Esophagus squamous epithelium (tissue), 5 donors: ENCODE measurements at places on chromosomes 7 and 10.

DNA sequence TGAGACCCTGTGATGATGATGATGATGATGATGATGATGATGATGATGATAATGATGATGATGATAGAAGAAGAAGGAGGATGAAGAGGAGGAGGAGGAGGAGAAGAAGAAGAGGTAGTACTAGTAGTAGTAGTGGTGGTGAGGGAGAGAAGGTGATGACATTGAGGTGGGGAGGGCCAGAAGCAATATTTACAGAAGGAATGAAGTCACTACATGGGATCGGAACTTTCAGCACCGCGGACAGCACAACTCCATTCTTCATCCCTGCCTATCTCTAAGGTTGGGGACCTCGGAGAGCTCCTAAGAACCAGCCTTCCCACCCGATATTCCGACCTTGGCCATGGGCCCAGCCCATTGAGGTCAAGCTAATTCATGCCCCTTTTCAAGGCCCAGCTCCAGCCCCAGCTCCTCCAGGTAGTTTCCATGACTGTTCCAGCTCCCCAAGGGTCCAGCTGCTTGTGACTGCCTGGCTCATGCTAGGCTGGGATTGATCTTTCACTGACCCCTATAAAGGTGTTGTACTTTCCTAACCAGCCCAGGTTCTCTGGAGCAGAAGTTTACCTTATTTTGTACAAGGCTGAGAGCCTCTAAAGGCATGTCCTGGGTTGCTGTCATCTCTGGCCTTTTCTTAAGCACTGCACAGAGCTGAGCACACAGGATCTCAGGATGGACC, 10.3 kb downstream of the CRHR2 start:
- DNase-seq, result no peak

GRCh38 chr7:15158141-15158810, 255.7 kb upstream of the DGKB start:
- no peak for DNase-seq

DNA sequence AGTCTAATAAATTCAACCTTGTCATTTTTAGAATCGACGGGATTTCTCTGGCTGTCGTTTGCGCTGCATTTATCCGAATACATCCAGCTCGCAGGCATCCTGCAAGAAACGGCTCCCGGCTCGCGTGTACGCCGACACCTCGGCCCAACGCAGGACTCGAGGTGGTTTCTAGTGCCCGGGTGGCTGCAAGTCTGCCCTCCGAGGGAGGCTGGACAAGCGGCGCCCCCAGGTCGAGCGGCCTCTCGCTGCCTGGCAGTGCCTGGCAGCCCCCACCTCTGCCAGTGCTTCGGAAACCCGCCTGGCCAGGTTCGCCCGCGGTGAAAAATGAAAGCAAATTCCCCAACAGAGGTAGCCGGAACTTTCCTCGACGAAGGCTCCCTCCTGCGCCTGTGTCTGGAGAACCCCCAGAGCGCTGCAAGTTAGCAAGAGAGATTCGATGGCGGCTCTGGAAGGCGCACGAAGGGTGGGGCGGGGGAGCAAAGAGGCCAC, 5.7 kb upstream of the ZNF503 start:
- no peak for DNase-seq

GRCh38 chr10:35451151-35452016, 115.1 kb downstream of the CCNY start:
- no peak for DNase-seq

DNA sequence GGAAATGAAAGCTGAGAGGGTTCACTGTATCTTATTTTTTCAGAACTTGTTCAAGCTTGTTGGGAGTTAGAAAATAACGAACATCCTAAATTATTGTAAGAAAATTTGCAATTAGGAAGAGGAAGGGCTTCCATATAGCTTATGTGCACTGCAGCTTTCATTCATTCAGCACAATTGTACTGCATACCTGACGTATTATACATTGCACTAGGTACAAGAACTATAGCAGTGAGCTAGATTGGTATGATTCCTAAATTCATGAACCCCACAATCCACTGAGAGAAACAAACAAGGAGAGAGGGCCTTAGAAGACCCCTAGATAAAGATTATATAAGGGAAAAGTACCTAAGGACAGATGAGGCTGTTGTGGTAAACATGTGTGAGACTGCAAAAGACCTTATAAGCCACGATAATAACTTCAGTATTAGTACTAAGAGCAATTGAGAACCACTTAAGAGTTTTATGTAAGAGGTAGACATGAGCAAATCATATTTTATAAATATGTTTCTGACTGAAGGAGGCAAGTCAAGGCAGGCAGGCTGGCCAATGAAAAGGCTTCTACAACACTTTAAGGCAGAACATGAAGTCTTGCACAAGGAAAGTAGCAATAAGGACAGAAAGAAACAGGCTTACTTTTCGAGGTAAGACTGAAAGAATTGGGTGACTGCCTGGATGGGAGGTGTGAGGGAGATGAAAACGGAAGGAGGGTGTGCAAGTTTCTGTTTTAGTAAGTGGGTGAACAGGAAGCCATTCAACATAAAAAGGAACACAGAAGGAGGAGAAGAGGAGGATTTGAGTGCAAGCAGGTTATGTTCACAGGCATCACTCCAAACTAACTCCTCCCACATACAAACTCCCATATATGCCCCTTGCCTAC, 77.9 kb upstream of the LRRN3 start:
- DNase-seq, result no peak

DNA sequence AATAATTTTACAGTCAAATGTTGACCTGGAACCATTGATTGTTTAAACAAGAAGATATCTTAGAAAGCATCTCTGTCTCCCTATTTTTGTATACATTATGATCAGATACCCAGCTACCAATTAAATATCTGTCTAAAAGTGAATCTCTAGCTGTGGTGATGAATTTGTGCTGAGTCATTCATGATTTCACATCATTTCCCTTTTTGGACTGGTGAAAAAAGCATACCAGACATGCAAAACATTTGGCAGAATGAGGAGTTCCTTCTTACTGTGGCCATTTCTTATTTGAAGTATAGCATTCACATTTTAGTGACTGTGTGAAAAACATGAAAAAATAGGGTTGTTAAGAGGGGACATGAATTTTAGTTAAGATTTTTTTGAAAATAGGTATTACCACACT, 98.0 kb upstream of the GATA3 start:
- DNase-seq, result no peak
